ENCODE measurements at places on chromosomes 12 and 14.
A peak's percentile ranks its signal among the peaks of the same experiment; 100 is the strongest.

GRCh38 chr12:16229676-16230075, 47.8 kb downstream of the SLC15A5 start:
- no peak for DNase-seq

- peak; percentile 82 for DNase-seq
Measured at GRCh38 chr14:106691601-106692291, 1165.4 kb downstream of the TMEM121 start.

DNA sequence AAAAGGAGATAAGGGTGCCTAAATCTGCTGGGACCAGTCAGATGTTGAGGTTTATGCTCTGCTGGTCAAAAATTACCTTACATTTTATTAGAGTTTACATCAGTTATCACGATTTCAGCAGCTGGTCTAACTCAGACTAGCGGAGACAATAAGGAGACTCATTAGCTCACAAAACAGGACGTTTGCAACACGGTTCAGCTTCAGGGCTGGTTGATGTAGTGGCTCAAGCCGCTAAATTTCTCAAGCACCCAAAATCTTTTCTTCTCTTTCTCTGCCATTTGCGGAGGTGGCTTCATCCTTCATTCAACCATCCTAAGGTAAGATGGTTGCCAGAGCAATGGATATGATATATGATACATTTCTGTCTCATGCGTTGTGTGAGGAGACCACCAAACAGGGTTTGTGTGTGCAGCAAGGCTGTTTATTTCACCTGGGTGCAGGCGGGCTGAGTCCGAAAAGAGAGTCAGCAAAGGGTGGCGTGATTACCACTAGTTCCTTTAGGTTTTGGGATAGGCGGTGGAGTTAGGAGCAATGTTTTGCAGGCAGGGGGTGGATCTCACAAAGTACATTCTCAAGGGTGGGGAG, 30.3 kb upstream of the CLIP1 start:
- no peak for DNase-seq

- no peak for DNase-seq
Measured at GRCh38 chr12:3279832-3280231, 202.7 kb downstream of the TSPAN9 start.

GRCh38 chr12:25501549-25501948, 51.5 kb downstream of the LMNTD1 start:
- DNase-seq, result no peak

DNA sequence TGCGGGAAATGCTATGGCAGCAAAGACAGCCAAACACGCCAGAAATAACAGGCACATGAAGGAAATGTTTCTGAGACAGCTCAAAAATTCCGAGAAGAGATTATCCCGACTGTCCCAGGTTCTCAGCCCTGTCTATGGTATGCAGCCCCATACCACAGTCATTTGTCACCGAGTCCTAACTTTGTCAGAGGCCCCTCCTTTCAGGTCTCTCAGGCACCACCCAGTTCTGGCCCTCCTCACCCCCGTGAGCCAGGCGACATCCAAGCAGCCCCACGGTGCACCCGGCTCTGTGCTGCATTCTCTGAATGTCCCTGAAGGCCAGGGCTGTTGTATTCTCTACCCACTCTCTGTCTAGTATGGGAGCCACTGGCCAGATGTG, 24.0 kb downstream of the SSH1 start:
- no peak for DNase-seq

DNA sequence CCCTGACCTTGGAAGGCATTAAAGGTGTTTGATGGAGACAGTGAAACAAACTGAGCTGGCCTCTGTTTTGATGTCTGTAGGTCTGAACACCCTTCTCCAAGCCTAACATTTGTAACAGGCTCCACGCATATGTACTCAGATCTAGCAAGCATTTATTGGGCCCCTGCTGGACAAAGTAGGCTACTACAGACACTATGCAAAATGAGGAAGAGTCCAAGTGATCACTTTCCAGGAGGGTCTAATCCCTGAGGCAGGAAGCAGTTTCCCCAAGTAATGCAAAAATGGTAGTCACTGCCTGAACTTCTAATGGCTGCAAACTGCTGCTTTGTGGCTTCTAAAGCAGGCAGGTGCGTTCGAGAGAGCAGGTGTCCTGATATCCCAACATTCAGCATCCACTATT, 405.8 kb downstream of the MED13L start:
- no peak for DNase-seq

- DNase-seq, result no peak
Measured at GRCh38 chr14:57704763-57705162, 161.1 kb downstream of the SLC35F4 start.

DNA sequence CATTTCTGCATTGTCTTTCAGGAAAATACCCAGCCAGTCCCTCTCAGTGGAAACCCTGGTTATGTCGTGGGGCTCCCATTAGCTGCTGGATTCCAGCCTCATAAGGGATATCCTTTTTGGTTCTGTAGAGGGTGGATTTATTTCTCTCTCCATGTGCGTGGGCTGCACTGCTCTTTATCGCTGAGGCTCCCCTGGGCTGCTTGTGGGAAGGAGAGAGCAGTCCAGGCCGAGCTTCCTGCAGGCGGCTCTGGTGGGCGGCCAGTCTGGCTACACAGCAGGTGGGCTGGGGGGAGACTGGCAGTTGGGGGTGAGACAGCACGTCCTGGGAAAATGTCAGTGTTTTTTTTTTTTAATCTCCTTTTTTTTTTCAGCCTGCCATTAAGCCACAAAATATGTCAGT, 27.6 kb downstream of the TCTN1 start:
- no peak for DNase-seq

GRCh38 chr12:95723693-95724384, 66.7 kb downstream of the NTN4 start:
- DNase-seq, result no peak

DNA sequence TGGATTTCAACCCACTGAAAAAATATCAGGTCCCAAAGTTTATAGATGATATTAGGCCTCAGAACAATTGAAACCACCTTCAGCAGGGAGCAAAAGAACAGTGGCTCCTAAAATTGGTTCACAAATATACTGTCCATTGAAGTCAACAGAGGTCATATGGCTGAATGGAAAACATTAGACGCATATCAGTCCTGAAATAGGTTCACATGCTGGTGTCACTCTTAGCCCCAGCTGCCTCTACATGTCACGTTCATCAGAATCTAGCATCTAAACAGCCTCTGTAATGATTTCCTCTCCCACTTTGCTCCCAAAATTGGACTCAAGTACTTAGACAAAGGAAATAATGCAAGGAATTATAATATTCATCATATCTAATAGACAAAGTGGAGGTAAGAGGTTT, 8.7 kb downstream of the FLRT2 start:
- DNase-seq, result no peak

DNA sequence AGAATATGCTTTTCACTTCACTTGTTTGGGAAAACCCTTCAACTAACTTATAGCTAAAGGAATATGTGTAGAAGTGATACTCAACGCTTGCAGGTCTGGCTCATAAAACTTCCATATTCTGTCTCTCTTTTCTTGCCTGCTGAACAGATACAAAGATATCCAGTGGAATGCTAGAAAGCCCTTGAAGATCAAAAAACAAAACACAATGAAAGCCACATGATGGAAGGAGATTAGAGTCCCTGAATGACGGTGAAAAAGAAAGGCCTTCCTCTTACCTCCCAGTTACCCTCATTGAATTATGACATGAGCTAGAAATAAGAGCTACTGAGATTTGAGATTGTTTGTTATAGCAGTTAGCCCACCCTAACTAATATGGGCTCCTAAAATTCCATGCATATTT, 28.2 kb upstream of the NELL2 start:
- DNase-seq, result no peak

GRCh38 chr14:79016828-79017505, 846.8 kb downstream of the NRXN3 start:
- DNase-seq, result no peak

DNA sequence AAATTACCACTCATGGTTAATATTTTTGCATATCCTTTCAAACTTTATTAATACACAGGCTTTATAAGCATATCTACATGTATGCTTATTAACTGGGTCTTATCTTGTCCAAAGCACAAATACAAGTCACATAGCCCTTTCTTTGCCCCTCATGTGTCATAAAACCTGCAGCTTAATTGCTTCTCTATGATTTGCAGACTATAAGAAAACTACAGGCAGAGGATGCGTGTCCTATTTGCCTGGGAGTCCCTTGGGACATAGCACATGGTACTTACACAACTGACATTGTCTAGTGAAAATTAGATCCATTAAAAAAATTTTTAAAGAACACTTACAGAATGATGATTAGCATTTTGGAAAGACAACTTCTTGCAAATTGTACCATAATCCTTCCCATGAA, 190.5 kb upstream of the PLEKHA5 start:
- DNase-seq, result no peak

DNA sequence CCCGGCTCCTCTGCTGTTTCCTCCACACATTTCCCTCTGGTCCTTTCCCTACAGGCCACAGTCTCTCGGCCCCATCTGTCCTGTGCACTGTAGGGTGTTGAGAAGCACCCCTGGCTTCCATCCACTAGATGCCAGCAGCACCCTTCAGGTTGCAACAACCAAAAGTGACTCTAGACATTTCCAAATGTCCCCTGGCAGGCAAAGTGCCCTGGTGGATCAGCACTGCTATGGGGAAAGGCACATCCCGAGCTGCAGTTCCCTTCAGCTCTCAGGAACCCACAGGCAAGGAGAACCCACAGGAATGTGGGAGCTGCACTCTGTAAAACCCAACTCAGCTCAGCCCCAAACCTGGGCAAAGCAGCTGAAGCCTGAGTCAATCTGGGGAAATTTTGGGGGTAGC, 77.0 kb downstream of the RBM19 start:
- no peak for DNase-seq

- no peak for DNase-seq
Measured at GRCh38 chr14:87121716-87122115, 871.3 kb downstream of the GALC start.

DNA sequence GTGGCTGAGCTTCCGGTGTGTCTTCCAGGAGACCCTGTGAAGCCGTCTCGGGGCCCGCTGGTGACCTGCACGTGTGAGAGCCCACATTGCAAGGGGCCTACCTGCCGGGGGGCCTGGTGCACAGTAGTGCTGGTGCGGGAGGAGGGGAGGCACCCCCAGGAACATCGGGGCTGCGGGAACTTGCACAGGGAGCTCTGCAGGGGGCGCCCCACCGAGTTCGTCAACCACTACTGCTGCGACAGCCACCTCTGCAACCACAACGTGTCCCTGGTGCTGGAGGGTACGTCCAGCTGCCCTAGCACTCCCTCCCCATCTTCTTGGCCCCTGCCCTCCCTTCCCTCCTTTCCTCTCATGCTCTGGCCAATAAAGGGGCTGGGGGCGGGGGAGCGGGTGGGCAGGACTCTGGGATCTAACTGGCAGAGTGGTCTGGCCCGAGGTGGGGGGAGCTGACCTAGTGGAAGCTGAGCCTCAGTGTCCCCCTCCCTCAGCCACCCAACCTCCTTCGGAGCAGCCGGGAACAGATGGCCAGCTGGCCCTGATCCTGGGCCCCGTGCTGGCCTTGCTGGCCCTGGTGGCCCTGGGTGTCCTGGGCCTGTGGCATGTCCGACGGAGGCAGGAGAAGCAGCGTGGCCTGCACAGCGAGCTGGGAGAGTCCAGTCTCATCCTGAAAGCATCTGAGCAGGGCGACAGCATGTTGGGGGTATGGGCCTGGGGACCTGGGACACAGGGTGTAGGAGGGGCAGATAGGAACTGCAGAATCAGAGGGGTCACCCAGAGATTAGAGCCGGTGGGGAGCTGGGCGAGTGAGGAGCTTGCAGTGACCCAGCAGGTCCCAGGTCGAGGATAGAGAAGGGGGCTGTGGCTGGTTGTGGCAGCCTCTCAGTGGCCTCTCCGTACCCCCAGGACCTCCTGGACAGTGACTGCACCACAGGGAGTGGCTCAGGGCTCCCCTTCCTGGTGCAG, 6.0 kb downstream of the ACVRL1 start:
- DNase-seq, result no peak

DNA sequence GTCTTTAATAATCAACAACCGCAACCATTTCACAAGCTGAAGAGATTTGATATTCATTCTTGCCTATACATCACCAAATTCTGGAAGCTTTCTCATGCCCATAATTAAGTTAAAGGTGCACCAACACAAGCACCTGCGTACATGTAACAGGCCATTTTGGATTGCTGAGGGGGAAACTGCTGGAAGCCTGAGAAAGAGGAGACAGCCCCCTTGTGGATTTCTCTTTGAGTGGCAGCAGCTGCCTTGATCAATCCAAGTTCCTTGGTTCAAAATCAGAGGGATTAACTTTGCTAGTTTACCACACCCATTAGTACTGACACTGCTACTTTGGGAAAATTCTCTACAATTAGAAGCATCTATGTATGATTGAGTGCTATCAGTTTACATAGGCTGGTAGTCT, 321.1 kb downstream of the NOVA1 start:
- DNase-seq, result no peak

DNA sequence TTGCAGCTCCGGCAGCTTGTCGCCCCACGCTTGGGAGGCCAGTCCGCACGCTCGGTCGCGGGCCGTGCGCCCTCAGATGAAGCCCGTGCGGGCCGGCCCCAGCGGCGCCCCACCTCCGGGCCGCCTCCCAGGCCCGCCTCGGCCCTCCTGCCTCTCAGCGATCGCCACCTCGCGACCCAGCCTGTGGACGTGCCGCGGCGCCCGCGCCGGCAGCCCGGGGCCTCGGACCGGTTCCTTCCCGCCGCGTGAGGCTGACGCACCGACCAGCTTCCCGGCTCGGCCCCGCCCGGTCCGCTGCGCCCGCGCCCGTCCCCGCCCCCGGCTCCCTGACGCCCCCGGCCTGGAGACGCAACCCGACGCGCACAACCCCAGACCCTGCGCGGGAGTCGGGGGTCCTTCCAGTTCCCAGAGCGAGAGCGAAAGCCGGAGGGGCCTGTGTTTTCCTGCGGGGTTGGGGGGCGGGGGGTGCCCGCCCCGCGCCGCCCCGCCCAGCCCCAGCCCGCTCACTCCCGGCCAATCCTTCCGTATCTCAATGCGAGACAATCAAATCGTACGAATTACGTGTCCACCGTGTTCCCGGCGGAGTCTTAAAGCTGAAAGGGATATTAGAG, at the start of gene ERO1A:
ERO1A (minus strand) TSS at position 78 of the 611 bp plus-strand sequence; CDS start at position 1, 77 bp downstream.
- DNase-seq, result peak; percentile 27

GRCh38 chr14:70908935-70909641, 1.8 kb downstream of the PCNX1 start:
- DNase-seq, result no peak

DNA sequence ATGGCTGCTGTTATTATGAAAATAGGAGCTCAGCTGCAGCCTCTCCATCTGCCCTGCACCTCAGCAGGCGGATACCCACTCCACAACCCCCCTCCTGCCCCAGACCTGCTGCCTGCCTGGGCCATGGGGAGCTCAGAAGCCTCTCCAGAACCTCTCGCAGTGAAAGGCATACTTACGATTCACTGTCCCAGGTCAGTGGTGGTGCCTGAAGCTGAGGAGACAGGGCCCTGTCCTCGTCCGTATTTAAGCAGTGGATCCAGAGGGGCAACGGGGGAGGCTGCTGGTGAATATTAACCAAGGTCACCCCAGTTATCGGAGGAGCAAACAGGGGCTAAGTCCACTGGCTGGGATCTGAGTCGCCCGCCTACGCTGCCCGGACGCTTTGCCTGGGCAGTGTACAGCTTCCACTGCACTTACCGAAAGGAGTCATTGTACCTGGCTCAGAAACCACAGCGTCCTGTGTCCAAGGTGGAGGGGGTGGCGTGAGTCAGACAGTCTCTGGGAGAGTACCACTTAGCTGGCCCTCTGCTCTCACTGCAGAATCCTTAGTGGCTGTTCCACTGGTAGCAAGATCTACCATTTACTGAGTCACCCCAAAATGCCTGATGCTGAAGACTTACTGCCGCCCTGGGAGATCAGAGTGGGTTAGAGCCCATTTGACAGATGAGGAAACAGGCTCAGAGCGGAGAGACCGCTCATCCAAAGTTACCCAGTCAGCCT, at the start of gene SERPINA1:
SERPINA1 (minus strand) TSS at position 219 of the 720 bp plus-strand sequence. CDS start 5,365 bp downstream, outside the sequence.
- no peak for DNase-seq
